ENCODE measurements at places on chromosomes 7 and 10.

GRCh38 chr10:52313256-52313932 is 687 bp upstream of the DKK1 start:
- DNase-seq, result no peak

GRCh38 chr7:77386165-77386822 is 29.9 kb downstream of the GSAP start:
- DNase-seq, result no peak

DNA sequence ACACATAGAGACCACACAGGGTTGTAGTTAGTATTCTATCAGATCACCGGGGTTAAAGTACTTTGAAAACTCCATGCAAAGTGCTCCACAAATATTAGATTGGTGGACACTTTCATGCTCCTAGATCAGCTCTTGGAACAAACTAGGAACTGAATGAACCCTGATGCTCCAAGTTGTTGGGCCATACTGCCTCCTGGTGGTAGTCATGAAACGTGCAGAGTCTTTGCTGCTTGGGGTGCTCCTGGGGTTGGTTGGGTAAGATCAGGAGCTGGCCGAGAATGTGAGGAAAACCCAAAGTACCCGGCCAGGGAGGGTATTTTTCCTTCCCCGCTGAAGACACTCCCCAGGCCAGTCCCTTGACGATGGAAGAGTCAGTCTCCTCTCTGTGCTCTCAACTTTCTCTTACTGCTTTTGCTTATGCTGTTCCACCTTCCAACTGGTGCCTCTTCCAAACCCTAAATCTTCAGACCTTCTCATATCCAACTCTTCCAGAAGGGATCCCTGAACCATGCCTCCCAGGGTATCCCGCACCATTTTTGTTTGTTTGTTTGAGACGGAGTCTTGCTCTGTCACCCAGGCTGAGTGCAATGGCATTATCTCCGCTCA is 918 bp upstream of the RPEL1 start:
- DNase-seq, result no peak

- no peak for DNase-seq
Observed at GRCh38 chr10:50358925-50359687, 107.8 kb upstream of the ASAH2 start.

- DNase-seq, result no peak
Observed at GRCh38 chr7:44267719-44268421, 57.5 kb downstream of the CAMK2B start.

GRCh38 chr10:71660313-71660712 is 59.3 kb downstream of the C10orf105 start:
- no peak for DNase-seq

DNA sequence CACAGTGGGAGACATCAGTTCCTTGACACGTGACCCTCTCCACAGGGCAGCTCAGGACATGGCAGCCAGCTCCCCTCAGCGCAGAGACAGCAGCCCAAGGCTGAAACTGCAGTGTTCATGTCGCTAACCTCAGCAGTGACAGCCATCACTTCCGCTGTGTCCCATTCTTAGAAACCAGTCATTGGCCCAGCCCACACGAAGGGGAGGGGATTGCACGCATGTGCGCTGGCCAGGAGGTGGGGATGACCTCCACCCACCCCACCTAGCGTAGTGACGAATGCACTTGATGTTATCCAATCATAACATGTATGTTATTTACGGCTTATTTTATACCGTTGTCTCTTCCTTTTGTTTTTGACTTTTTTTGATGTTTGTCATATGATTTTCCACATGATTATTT is 36.9 kb upstream of the EGFR start:
- no peak for DNase-seq

DNA sequence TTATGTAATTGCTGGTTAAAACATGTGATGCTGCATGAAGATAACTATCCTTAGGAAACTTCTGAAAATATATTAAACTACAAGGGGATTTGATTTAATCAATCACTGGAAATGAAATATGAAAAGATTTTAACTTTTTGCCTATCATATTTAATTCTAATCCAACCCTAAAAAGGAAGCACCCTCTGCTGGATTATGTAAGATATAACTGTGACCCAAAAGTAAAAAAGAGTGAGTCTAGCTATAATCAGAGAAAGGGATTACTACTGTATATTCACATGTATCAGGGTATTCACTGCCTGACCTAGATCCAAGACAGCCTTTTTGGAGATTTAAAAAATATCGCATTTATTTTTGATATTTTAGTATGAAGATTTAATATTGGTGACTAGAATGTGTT is 295.5 kb downstream of the MDFIC start:
- DNase-seq, result no peak

- no peak for DNase-seq
Observed at GRCh38 chr10:113594652-113595051, 41.8 kb downstream of the HABP2 start.

- DNase-seq, result no peak
Observed at GRCh38 chr7:157088136-157088535, 50.6 kb upstream of the UBE3C start.

DNA sequence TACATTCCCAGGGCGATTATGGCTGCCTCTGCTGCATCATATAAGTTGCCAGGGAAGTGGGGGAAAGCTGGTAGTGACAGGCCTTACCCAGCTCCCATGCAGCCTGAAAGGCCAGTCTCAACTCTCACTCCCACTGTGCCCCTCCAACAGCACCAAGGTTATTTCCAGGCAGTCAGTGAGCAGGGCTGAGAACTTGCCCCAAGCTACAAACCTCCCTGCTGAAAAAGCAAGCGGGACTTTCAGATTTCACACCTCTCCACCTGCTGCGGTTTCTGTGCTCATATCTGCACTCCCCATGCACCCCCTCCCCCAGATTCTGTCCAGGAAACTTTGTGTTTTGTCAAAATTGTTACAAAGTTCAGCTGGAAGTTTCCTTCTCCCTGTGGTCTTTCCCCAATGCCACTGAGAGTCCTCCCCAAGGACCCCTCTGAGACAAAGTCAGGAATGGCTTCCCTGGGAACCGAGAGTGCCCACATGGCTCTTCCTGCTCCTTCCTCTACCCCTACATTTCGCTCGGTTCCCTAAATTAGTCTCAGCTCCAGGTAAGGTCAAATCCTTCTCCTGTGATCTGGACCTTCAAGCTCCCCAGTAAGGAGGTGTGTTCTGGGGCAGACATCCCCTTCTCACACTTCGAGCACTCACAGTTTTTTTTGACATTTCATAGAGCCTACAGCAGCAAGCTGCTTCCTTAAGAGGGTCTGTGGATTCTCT is 25.3 kb upstream of the WNT2 start:
- DNase-seq, result no peak

GRCh38 chr10:133272964-133273420 is 3.7 kb downstream of the ADAM8 start:
- no peak for DNase-seq

DNA sequence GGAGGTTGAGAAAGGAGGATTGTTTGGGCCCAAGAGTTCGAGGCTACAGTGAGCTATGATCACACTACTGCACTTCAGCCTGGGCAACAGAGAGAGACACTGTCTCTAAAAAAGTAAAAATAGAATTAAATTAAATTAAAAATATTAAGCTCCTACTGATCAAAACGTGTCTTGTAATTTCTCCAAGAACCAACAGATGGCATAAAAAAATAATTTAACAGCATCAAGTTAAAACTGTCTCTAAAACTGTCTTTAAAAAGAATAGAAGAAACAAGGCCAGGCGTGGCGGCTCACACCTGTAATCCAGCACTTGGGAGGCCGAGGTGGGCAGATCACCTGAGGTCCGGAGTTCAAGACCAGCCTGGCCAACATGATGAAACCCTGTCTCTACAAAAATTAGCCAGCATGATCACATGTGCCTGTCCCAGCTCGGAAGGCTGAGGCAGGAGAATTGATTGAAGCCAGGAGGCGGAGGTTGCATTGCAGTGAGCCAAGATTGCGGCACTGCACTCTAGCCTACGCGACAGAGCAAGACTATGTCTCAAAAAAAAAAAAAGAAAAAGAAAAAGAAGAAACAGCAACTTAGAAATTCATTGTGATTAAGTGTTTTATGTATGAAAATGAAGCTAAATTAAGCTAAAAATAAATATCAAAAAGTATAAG is 24.5 kb downstream of the MTPAP start:
- DNase-seq, result no peak

DNA sequence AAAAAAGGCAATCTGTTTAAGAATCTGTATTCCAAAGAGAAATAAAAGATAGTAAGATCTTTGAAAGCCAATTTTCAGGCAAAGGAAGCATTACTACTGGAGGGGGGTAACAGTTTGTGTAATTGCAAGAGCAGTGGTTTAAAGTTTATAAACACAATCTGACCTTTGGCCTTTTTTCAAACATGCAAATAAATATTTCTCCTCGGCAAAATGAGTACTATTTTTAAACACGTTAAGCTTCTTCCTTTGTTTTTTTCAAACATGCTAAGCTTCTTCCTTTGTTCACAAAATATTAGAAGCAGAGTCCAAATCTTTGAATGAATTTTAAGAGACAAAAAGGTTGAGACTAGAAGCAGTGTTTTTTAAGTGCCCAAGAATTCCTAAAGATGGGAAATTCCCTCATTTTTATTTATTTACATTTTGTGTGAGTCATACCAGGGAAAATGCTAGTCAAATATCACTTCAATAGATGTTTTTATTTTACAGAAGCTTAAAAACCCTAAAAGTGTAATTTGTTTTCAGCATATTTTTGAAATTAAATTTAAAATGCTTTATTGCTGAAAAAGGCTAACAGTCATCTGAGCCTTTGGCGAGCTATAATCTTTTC is 229.3 kb downstream of the GPR37 start:
- DNase-seq, result no peak

- no peak for DNase-seq
Observed at GRCh38 chr10:70323697-70324338, 40.0 kb upstream of the NPFFR1 start.

DNA sequence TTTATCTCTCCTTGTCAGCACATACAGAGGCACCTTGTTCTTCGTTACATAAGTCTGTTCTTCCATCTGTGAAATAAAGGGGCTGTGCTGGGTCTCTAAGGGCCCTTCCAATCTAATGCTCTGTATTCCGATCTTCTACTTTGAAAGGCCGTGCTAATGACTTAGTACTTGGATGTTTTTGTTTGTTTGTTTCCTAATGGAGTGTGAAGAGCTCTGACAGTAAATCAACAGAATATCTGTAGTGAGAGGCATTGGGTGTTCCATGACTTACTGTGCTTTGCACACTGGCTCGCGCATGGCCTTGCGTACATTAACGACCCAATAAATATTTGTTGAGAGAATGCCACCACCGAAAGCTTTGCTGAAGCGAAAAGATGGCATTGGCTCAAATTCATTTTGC is 162.1 kb downstream of the CHN2 start:
- DNase-seq, result no peak

GRCh38 chr10:8060704-8061121 is 6.2 kb downstream of the GATA3 start:
- no peak for DNase-seq

GRCh38 chr10:78351283-78351682 is 317.6 kb downstream of the RPS24 start:
- no peak for DNase-seq

DNA sequence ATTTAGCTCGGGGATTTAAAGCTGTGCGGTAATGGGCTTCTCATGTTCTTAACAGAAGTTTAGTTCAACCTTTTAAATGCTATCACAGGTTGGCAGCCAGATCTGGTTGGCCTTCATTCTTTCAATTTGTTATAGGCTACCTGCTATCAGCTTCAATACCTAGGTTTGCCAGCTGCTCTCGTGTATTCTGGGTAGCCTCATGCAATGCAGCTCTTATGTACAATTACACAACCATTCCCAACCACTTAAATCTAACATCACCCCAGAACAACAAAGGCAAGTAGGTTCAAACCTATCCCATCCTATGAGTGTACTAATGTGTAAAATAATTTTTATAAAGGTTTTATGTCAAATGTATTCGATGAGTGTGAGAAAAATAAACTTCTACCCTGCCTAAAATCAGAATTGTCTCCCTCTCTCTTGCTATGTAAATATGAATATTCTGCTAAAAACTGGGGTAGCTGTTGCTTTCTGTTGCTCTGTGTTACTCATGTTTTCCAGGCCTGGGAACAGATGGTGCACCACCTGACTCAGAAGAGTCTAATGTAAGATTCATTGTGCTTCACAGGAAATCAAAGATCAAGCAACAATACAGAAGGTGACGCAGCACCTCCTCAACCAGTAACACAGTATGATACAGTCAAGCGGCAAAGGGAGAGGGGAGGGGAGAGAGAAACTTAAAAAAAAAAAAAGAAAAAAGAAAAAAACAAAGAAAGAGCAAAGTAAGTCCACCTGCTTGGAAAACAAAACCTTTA is 188.6 kb downstream of the ETV1 start:
- peak; percentile 82 for DNase-seq

- DNase-seq, result no peak
Observed at GRCh38 chr7:13743226-13743625, 246.2 kb downstream of the ETV1 start.

DNA sequence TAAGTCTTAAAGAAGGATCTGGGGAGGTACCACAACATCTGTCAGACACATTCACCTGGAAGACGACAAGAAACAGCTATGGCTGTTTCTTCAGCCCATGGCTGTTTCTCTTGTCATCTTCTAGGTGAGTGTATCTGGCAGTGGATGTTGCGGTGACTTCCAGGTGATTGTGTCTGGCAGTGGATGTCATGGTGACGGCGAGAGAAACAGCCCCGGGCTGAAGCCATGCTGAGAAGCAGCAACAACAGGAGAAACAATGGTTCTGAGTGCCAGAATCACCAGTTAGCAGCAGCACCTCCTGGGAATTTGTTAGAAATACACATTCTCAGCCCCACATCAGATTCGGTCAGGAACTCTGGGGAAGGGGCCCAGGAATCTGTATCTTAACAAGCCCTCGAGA is 68.6 kb upstream of the SYPL1 start:
- DNase-seq, result no peak

DNA sequence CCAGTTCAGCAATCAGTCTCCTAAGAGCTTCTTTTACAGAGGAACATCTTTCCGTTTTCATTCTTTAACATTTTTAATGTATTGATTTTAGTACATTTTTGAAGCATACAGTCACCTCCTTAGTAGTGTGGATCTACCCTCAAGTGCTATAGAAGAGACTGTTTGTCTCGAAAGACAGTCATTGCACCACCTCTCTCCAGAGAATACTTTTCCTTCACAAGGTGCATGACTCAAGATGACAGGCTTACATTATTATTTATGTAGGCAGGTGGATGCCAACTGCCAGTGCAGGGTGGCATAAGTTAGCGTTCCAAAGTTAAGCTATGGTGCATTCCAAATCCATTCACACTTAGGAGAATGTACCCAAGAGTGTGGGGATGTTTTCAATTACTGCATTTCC is 71.8 kb downstream of the ZEB1 start:
- no peak for DNase-seq

DNA sequence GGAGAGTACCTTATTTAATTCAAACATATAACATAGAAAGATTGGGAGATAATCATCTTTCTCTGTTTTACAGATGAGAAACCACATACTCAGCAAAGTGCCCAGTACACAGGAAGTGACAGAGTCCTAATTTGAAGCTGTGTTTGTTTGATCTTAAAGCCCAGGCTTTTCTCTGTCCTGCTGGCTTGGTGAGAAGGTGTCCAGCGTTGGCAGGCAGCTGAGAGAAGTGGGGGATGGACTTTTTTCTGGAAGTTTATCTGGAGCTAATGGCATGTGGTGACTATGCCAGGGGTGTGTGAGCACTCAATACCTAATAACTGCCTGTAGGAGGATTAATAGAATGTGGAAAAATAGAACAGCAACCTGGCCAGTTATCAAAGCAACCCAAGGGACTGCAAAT is 60.8 kb downstream of the NPSR1 start:
- no peak for DNase-seq

- DNase-seq, result no peak
Observed at GRCh38 chr10:92146107-92146506, 144.8 kb downstream of the CPEB3 start.

- DNase-seq, result no peak
Observed at GRCh38 chr10:122421742-122422141, 32.7 kb upstream of the ARMS2 start.

All from NCI-H1436 treated with DMSO at 0.1 percent for 48 hours (cell line).